ENCODE measurements at places on chromosomes 7 and 10.

GRCh38 chr10:111107023-111107422, 30.2 kb downstream of the ADRA2A start:
- DNase-seq = peak; percentile 81

- DNase-seq = no peak
Measured at GRCh38 chr7:66497346-66497745, 131.3 kb upstream of the KCTD7 start.

DNA sequence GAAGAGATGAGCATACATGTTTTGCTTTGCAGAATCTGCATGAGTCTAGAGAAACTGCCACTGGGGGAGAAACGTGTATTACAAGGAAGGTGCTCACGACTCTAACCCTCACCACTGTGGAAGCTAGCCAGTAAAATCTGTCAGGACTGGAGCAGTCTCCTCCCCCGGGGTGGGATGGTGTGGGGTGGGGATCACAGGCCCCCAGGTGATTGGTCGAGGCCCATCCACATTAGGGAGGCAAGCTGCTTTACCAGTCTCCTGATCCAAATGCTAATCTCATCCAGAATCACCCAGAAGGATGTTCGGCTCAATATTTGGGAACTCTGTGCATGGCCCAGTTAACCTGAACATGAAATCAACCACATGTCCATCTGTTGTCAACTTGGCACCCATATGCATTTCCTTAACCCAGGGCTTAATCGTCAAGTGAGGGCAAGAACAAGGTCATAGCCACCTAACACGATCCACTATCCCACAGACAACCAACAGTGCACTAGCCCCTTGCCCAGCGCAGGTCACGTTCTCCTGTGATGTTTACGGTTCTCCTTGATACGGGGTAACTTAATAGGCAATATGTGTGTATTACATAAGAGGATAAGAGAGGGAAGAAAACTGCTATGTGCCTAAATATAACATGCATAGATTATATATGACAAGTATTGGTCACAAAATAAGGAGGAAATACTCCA, 40.8 kb downstream of the DNAJB6 start:
- DNase-seq = no peak

- peak; percentile 61 for DNase-seq
Measured at GRCh38 chr10:89207801-89208551, 859 bp upstream of the CH25H start.

DNA sequence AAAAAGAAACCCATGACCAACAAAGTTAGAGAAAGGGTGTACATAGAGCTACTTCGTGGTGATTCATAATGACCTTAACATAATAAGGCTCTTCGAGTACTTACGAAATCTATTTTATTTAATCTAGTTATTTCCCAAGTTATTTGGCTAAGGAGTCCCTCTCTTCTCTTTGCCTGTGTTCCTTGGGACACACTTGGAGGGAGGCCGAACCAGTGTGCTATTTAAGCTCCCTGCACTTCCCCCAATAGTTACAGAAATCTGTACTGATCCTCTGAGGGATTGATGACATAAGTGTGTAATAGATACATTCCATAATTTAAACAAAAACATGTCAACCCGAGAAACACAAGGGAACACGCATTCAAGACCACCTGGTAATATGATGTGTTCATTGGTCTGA, 351.1 kb downstream of the GATA3 start:
- no peak for DNase-seq
